Globus pallidus (tissue), 1 donor: ENCODE measurements at places on chromosomes 4 and X.

DNA sequence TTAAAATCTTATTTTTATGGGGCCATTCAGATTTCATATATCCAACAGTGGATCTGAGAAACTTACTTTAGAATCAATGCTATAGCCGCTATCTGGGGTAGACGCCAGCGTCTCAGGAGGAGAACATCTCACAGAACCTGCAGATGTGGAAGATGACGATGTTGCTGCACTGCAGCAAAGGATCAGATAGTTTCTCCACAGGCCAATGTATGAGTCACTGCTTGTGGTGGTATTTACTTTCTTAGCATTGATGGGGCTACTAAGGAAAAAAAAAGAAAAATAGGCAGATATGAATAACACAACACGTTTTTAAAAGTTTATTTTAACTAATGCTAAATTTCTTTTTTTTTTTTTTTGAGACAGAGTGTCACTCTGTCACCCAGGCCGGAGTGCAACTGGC lies 85.9 kb downstream of the ZAR1 start:
- no peak for DNase-seq

DNA sequence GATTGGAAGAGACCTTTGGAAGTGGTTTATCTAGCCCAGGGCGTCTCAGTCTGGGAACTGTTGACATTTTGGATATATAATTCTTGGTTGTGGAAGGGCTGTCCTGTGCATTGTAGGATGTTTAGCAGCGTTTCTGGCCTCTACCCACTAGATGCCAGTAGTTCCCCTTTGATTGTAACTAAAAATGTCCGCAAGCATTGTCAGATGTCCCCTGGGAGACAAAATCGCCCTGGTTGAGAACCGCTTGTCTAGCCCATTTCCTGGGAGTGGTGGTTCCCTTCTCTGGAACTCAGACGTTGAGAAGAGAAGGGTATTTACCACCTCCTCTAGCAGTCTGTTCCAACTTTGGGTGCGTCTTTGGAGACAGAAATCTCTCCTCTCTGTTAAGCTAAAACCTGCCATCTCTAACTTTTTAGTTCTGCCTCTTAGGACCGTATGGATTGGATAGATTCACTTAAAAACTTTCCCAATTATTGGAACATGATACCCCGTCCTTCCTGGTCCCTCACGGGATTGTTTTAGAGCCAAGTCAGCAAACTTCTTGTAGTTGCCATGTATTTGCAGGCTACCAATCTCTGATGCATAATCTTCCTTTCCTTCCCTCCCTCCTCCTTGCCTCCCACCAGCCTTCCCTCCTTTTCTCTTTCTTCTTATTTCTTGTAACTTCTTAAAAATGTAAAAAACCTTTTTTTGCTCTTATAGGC lies 13.9 kb downstream of the TMEM165 start:
- DNase-seq = peak; percentile 58

GRCh38 chrX:40143001-40143400 lies 45.2 kb upstream of the BCOR start:
- DNase-seq = no peak

DNA sequence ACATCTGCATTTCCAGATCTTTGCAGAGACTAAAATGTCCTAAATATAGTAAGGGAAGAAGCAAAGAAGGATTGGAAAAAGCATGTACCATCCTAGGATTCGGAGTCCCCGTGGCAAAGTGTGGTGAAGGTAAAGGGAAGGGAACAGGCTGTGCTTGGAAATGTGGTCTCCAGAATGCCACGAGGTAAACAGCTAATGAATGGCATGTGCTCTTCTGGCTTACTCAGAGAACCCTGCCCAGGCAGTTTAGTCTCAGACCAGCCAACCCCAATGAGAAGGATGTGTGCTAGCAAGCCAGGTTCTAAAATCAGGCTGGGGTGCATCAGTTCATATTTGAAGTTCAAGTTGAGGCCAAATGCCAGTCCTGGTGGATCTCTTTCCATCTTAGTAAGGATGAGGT lies 113.1 kb downstream of the RS1 start:
- DNase-seq = no peak

DNA sequence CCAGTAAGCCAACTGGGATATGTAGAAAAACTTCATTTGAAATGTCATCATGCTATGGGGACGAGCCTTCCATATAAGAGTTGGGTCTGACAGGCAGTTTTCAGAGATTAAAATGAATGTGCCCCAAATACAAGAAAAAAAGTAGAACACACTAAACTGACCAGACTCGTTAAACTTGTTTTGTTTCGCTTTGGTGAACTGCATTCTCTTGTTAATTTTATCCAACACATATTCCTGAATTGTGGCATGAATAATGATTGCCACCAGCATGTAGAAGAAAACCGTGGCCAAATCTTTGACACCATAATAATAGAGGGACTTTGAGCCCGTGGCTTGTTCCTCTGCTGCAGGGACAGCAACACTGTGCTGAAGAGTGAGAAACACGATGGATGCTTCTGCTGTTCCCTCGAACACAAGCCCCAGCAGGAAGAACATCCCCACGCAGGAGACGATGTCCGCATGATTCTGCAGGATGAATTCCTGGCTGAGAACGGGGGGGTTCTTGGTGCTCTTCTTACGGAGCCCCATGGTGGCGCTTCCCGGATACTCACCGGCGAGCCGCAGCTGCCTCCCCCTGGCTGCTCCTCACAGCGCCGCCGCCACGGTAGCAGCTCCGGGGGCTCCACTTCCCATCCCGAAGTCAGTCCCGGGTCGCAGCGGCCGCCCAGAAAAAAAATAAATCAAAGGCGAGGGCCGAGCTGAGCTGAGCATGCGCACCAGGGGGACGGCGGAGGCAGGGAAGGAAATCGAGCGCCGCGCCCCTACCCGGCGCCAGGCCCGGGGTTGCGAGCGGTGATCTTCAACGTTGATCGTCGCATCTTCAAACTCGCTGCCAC lies at the start of gene TRAM1L1:
Gene TRAM1L1 (minus strand): TSS at position 711 of the 836 bp plus-strand sequence. CDS start 183 bp downstream, at position 528.
- peak; percentile 75 for DNase-seq

- DNase-seq = no peak
These were observed 23.3 kb upstream of the SORBS2 start for GRCh38 chr4:185835336-185835735.

GRCh38 chr4:86279293-86279960 lies 80.4 kb downstream of the MAPK10 start:
- no peak for DNase-seq

DNA sequence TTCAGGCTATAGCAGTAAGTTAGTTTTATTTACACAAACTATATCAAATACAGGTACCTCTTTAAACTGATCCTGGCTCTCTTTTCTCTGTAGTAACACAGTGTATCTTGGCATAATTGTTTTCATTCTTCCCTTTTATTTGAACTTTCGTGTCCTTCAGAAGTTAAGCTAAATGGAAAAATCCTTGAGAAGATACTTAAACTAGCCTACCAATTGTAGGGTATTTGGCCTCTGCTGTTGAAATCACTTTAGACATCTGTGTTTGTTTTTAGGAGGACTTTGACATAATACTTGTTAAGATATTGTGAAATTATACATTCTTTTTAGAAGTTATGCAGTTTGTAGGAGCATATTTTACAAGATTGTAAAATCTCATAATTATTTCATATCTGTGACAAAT lies 90.3 kb upstream of the GK2 start:
- no peak for DNase-seq

DNA sequence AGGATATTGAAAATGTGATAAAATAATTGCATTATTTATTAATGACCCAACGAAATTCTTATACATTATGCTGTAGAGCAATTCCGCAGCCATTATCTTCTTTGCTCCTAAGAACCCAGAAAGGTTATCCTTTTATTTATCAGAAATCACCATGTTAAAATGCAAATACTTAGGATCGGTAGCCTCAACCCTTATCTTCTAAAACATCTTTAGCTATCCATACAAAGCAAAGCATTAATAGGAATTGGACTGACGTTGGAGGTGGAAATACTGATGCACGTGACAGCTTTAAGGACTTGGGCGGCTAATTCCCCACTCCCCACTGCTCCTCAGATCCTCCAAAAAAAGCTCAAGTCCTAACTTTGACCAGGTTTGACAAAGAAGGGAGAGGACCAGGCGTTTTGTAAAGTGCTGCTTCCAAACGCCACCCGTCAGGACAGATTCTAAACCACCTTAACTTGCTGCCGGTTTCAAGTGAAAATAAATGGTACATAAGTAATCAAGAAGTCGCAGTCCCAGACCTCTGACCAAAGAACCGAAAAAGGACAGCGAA lies 539 bp upstream of the SPCS3 start:
- no peak for DNase-seq

- no peak for DNase-seq
These were observed 340.7 kb upstream of the ARX start for GRCh38 chrX:25356456-25356855.

DNA sequence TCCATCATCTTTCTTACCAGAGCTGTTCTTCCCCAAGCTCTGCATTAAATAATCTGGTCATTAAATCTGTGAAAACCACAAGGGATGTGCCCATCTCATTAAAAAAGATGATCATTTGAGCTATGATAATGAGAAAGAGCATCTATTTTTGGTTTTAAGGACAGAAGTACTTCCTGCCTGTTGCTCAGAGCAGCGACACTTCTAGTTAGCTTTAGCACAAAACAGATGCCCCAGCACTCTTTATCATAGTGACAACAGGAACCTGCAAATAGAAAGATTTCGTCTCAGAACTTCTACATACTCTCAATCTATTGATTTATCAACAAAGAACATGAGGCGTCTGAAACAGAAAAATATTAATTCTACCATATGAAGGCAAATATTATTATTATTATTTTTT lies 140.1 kb downstream of the APBB2 start:
- no peak for DNase-seq

- DNase-seq = no peak
These were observed 111.2 kb downstream of the ZNF518B start for GRCh38 chr4:10346023-10346422.

DNA sequence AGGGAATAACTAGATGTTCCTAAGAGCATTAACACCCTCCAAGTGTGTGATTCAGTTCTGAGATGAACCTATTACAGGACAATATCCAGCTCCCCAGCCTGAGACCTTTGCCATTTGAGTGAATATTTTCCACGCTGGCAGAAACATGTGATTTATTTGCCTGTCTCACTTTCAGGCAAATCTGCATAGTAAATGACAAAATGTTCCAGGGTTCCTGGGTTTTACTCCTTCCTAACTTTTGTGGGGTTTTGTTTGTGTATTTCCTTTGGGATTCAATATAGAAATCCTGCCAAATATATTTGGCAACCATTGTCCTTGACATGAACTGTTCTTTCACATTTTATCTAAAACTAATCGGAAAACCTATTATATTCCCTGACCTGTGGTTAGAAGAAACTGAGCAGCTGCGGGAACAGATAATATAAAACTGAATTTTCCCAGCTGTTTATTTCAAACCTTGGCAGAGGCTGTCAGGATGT lies 12.5 kb downstream of the F8 start:
- DNase-seq = no peak

GRCh38 chr4:99586797-99587196 lies 12.2 kb downstream of the MTTP start:
- no peak for DNase-seq

GRCh38 chrX:70476934-70477733 lies 32.5 kb downstream of the DLG3 start:
- no peak for DNase-seq

- no peak for DNase-seq
These were observed 15.3 kb downstream of the USP46 start for GRCh38 chr4:52643785-52644244.

GRCh38 chrX:29518100-29518499 lies 697.3 kb upstream of the MAGEB2 start:
- no peak for DNase-seq

- no peak for DNase-seq
These were observed 140.5 kb upstream of the RAPGEF2 start for GRCh38 chr4:158962393-158962792.

GRCh38 chr4:75919920-75920319 lies 17.7 kb upstream of the PPEF2 start:
- DNase-seq = no peak

GRCh38 chr4:39320381-39321115 lies 45.6 kb downstream of the RFC1 start:
- DNase-seq = no peak

GRCh38 chr4:96504386-96504785 lies 664.5 kb downstream of the PDHA2 start:
- no peak for DNase-seq

GRCh38 chrX:39012621-39013111 lies 211.4 kb downstream of the MID1IP1 start:
- DNase-seq = peak; percentile 0

DNA sequence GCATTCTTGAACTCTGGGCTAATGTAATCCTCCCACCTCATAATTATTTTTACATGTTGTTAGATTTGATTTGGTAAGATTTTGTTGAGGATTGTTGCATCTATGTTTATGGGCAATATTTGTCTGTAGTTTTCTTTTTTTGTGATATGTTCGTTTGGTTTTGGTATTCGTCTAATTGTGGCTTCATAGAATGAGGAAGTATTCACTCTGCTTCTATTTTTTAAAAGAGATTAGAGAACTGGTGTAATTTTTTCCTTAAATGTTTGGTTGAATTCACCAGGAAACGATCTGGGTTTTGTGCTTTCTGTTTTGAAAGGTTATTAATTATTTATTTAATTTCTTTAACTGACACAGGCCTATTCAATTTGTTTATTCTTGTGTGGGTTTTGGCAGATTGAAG lies 161.2 kb upstream of the NUDT6 start:
- DNase-seq = no peak

DNA sequence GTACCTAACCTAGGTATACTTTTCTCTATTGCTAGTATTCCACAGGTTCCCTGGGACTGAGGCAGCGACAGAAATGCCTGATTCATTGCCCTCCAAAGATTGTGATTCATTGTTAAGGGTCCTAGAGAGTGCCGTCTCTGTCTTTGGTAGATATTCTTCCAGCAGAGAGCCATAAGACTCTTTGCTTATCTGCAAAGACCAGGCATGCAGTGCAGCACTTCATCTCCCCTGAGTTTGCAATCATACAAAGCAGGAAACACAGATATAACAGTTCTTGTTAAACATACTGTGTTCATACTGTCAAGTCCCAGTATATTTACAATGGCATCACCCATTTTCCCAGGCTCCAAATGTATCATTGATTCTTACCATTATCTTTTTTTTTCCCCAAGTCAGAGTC lies 47.7 kb downstream of the KLF8 start:
- no peak for DNase-seq

DNA sequence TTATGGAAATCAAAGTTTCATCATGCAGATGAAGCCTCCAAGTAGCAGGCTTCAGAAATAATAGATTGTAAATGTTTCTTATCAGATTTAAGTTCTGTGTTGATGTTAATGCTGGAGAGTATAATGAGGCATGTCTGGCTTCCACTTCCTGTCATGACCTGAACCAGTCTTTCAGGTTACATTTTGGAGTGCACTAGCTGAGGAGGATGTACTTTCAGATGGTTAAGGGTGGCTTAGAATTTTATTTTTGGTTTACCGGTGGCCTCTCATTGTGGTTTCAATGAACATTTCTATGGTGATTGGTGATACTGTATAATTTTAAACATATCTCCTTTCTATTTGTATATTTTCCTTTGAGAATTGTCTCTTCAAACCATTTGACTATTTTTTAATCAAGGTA lies 890.4 kb downstream of the SH3BGRL start:
- no peak for DNase-seq

DNA sequence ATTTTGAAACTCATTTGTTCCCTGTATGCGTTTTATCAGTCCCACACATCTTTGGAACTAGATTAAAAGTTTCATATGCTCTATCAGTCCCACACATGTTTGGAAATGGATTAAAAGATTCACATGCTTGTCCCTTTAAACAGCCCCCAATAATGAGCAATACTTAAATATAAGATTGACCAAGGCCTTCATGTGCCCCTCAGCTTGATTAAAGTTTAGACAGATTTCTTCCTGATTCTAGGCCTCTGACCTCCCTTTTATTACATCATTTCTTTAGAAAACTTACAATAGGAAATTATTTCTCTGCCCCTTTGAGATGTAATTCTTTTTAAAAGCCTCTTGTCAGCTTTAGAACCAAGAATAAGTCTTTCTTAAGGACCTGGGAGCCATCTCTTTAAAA lies 31.7 kb upstream of the CABS1 start:
- no peak for DNase-seq
